ENCODE measurements at places on chromosomes 1 and 21.

GRCh38 chr1:40266786-40267535 lies 8.9 kb downstream of the ZMPSTE24 start:
- no peak for DNase-seq

DNA sequence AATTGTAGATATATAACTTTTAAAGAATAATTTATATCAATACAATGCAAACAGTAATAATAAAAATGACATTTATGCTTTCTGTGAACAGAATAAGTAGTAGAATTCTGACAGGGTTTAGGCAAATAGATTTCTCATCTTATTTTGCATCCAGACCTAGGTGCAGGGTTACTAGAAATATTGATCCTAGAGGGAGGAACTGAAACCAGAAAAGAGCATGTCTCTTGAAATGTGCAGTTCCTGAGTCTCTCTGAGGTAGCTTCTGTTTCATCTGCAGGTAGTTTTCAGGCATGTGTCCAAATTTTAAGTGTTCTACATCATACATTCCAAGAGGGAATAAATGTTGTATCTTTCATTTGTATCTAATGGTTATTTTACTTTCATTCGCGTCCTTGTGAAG lies 631.9 kb upstream of the ADGRL4 start:
- no peak for DNase-seq

GRCh38 chr1:19884312-19884711 lies 2.1 kb downstream of the OTUD3 start:
- no peak for DNase-seq

GRCh38 chr21:40837456-40837855 lies 9.5 kb downstream of the DSCAM start:
- peak; percentile 23 for DNase-seq
